ENCODE measurements at places on chromosomes 2 and 18. TPM values are rescaled to one million over a fixed set of nuclear protein-coding genes. Genes with fewer than 3 reads are reported as not detected.

CPS1 gene
- total RNA-seq = 24.3 TPM

RAB6C gene
- 1.2 TPM for total RNA-seq

ERMN gene
- total RNA-seq = not detected

FAM124B gene
- total RNA-seq = not detected

CYS1 gene
- total RNA-seq = not detected

AGXT gene
- not detected for total RNA-seq

LTBP1 gene
- 265 TPM for total RNA-seq

Data from placental epithelial cell (primary cell).